NAMALWA (cell line): ENCODE measurements at places on chromosomes 1 and 21.
A peak's percentile ranks its signal among the peaks of the same experiment; 100 is the strongest.

DNA sequence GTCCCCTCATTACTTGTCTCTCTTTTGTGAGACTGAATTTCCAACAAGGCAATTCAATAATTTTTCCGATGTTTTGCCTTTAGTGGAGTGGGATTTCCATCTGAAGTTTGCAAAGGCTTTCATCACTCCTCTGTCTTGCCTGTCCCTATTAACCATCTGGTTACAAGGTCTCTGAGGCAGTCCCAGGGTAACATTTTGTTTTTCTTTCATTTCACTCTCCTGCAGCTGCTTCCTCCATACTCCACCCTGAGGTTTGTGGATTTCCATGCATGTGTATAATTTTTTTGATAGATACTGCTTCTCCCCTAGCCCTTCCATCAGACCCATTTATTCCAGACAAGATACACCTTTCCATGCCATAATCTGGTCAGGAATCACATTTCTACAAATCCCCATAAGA, 366.8 kb downstream of the PTBP2 start:
- no peak for DNase-seq

DNA sequence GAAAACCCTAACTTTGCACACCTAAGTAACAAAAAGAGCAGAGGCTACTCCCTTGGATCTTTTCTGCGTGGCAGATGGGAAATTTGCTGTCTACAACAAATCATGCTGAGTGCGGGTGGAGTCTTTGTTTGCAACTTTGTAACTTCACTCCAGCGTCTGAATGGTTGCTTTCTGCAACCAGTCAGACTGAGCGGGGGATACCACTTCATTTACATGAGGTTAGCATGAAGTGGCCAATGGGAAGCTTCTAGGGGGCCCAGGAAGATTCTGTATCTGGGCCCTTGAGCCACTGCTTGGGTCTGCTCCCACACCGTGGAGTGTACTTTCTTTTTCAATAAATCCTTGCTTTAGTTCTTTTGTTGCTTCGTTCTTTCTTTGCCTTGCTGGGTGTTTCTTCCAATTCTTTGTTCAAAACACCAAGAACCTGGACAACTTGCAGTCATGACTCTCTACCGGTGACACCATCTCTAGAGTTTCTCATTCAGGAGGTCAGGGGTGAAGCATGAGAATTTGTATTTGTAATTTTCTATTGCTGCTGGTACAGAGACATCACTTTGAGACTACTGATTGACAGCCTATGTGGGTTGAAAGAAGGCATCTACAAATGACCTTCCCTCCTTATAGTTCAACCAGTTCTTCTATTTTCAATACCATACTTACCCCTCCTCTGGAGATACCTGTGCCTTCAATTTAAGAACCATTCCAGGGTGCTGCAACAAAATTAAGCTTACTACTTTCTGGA, 55.8 kb upstream of the RC3H1 start:
- no peak for DNase-seq

GRCh38 chr1:27555700-27556424, 48.1 kb downstream of the AHDC1 start:
- no peak for DNase-seq

DNA sequence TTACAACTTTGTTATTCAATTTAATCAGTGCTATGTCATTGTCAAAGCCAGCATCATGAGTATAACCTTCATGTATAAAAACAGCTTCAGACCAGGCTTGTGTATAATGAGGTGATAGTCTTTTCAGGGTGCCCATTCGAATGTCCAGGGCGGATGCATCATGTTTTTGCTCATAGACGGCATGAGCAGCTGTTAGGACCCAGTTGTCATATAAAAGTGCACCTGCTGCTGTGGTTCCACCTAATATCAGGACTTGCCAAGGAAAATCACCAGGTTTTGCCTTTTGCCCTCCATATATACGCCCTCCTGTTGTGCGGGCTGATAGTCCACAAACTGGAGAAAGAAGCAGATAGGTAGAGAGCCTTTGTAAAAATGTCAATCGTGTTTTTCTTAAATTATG, 14.9 kb downstream of the TARDBP start:
- no peak for DNase-seq

GRCh38 chr1:111176678-111177077, 23.8 kb downstream of the DENND2D start:
- peak; percentile 13 for DNase-seq

- peak; percentile 89 for DNase-seq
Observed at GRCh38 chr1:29202584-29203340, 21.1 kb upstream of the SRSF4 start.

GRCh38 chr1:223642237-223642636, 23.3 kb downstream of the CAPN8 start:
- no peak for DNase-seq

DNA sequence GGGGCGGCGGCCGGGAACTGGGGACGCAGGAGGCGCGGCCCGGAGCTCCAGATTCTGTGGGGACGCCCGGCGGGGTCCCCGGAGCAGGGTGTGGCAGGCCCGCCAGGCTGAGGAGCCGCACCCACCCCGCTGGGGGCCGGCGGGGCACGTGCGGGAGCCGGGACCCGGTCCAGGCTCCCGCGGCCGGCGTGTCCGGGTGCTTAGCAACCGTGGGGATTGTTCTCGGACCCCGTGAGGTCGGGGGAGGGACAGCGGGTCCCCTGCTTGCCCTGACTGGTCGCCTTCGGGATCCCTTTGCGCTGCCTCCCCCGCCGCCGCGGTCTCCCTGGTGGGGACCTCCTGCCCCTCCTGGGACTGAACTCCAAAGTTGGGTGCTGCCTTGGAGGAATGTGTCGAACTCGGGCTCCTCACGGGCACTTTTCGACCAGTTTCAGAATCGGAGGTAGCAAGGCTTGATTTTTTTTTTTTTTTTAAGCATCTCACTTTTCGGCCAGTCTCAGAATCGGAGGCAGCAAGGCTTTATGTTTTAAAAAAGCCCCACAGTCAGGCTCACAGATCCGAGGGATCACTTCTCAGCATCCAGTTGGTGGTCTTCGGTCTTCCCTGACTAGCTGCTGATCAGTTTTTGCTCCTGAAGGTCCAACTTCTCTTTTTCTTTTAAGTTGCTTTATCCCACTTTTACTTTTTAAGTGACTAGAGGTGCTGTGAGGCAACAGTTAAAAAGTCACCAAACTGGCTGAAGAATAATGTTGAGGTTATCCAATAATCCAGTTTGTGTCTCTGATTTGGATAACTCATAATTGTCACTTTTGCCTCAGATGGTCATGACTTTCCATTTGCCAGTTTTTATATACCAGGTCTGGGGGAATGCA, 648 bp downstream of the FAM76A start:
- peak; percentile 69 for DNase-seq

DNA sequence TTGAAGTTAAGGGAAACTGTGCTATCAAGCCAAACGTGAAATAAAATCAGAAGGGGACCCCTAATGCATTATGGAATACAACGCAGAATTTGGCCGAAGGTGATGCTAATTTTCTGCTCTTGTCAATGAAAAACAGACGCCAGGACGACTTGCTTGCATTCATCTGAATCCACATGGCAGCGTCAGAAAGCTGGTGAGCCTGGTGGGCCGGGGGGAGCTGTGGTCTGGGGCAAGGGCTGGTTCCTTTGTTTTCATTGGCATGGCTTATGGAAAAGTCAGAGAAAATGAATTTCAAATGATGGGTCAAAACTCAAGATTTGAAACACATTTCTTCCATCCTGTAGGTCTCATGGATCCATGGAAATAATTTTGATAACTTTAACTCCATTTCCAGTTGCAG, 86.4 kb upstream of the RUNX1 start:
- DNase-seq, result no peak

DNA sequence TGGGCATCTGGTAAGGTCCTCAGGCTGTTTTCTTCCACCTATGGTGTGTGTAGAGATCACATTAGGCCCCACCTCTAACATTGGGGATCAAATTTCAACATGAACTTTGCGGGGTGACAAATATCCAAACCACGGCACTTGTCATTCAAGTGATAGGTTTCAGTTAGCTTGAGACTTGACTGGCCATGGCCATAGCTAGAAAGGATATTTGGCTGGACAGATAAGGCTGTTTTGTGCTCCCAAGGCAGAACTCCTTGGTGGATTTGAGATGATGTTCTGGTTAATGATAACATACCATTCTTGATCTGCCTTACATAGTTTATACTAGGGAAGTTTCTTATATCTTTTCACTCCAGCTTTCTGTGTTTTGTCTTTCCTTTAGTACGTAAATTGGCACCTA, 48.5 kb downstream of the CELF3 start:
- DNase-seq, result no peak

DNA sequence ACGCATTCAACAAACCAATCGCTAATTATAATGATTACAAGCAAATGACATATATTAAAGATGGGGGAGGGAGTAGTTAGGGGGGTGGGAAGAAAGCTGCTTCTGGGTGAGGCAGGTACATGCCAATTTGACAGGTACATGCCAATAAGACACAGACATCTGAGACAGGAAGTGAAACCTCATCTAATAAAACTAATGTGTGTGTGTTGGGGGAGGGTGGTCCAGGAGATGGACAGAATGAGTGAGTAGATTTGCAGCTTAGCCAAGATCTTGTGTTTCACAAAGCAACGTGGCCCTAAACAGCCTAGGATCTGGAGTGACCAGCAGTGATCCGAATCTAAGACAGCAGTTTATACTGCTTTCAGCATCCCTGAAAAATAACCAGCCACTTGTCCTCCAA, 10.8 kb downstream of the CFAP45 start:
- peak; percentile 26 for DNase-seq

DNA sequence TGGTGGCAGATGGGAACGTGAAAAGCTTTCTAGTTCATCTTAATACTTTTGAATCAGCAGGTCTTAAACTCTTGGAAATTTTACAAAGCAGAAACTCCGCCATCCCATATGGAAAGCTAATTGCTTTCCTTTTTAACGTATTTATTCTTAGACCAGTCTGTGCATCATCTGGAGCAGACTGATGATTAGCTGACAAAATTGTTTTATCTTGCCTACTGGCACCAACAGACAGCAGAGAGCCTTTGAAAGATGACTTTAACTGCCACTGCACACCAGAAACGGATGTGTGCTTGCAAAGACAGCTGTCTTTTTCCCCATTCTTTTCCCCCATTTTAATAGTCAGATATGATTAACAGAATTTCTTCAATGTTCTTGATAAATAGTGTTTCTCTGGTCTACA, 97.0 kb downstream of the PLD5 start:
- no peak for DNase-seq

- no peak for DNase-seq
Observed at GRCh38 chr1:222441066-222441465, 106.8 kb downstream of the HHIPL2 start.

DNA sequence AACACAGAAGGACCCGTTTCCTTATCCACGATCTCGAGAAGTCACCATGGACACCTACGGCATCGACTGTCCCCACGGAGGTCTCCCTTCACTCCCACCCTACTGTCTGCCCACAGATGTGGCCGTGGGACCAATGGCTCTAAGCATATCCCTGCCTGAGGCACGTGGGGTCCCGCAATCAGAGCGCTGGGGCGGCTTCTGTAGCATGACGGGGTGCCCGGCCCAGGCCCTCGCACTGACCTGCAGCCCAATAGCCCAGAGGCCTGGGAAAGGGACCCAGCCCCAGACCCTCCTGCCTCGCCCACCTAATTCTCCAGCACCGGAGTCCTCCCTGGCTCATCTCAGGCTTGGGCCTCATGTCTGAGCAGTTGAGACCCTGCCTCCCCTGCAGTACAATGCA, 132.5 kb downstream of the NPHP4 start:
- DNase-seq, result no peak

DNA sequence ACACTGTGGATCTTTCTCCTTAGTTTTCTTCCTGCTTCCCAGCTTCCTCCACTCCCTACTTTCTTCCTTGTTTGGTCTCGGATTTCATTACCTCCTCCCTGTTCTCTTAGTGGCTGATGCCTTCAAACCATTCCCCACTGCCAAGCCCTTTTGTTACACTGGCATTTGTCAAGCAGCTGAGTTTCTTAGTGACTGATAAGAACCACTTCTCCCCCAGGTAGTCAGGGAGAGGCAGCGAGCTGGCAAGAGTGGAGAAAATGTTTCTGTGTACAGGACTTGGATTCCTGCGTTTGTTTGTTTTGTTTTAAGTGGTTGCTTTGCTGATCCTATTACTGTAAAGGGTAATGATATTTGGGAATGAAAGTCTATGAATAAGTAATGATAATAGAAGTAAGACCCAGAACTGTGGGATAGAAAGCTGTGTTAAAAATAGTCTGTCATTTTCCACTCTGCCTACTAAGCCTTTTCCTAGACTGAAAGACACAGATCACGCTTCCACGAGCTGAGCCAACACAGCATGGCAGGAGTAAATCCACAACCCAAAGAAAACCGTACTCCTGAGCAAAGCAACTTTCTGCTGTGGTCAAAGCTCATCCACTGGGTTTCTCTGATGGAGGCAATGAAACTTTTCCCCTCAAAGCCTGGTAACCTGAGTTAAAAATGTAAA, 10.1 kb upstream of the SERTAD4 start:
- DNase-seq, result no peak

GRCh38 chr1:66444438-66445265, 89.3 kb upstream of the SGIP1 start:
- no peak for DNase-seq

DNA sequence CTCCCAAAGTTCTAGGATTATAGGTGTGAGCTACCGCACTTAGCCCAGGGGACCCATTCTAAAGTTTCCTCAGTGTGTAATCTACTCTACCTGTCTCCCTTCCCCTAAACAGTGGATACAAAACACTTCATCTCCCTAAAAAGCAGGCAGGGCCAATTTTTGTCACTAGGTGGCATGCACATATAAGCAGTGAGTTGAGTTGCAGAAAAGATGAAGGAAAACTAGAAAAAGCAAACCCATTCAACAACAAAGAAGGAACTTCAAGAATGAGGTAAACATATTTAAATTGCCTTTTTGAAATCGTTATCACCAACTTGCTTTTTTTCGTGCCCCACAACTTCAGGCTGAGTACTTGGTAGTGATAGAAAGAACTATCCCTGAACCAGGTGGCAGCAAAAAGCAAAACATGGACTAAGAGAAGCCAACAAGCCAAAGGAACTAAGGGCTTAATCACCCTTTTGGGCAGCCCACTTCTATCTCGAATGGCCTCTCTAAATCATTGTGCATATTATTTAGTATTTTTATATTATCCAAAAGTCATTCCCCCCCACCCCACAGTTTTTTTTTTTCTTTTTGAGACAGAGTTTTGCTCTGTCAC, 19.7 kb upstream of the ALDH9A1 start:
- DNase-seq, result peak; percentile 90

DNA sequence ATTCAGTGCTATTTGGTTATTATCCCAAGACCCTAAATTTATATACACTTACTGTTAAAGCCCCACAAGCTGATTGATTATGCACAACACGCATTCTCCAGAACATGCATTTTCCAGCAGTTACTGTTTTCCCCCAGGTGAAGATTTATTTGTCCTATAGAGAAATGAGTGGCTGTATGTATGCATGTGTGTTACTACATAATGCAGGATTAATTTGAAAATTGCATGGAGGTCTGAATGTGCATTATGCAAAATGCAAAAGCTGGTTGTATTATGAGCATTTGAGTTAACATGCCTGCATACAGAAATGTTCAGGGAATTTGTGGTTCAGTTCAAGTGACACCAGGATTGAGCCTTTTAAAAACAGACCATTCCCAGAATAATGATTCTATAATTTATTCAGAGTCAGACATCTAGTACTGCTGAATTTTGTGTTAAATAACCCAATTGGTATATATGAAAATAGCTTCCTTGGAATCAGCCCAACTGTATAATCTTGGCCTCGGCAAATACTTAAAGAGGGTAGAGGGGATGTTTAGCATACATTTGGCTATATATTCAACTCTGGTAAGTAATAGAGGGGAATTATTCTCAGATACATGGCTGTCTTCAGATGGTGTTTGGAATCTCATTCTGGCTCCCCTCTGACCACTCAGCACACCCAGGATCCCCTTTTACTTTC, 320.0 kb downstream of the HHAT start:
- no peak for DNase-seq
